ENCODE measurements at places on chromosomes 3 and 15.

DNA sequence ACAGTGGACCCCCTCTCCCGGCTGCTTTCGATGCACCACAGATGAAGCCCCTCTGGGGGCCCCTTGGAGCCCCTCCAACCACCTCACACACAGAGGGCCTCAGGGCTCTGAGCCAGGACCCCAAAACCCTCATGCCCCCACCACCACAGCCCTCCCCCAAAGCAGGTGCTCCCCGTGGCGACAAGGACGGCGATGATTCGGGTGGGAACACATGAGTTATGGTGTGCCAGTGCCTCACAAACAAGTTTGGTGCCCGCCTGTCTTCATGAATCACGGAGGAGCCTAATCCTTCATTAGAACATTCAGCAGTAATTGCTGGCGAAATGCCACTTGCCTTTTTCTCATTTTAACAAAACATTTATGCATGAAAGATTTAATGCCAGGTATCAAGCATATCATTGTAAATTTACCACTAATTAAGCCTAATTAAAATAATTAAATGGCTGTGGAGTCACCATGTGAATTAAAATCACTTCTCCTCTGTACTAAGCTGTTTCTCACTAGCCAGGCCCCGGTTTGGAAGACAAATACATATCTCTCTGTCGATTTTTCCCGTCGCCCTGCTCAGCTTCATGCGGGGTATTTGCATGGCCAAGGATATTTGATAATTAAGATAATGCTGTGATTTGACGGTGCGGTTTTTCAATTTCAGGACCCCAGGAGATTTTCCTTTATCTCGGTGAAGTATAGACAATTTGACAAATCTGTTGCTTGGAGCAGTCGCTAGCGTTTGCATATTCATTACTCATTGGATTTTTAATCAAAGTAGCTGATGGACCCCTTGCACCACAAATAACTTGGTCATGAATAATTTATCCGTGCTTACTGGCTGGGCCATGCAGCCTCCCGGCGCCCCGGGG, 157.0 kb downstream of the TLE3 start:
- DNase-seq, result no peak

- no peak for DNase-seq
Observed at GRCh38 chr3:189914799-189915198, 205.9 kb downstream of the P3H2 start.

DNA sequence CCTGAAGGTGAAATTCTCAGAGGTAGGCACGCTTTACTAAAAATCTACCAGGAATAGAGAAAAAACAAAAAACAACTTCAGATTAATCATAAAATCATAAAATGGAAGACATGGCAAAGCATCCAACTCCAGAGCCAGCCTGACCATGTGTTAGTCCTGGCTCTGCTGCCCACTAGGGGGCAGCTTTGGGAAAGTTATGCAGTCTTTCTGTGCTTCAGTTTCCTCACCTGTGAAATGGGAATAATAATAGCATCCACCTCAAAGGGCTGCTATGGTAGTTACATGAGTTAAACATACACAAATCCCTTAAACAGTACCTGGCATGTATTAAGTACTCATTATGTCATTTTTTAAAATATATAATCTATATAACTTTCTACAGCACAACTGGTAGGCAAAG, 52.3 kb downstream of the WNT5A start:
- no peak for DNase-seq

DNA sequence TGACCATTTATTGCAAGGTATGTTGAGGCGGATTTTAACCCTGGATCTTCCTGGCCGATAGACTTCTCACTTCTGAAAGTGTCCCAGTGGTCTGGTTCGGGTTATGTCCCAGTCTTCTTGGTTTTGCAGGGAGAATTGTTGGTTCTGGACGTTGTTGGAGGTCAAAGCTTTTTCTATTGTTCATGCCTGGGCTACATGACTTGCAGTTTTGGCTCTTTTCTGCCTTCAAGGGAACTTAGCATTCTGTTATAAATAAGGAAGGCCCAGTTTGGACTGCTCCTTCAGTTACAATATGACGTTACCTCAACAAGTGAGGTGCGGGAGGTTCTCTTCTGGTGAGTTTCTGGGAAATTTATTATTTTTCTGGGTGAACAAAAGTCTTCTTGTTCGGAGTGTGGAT, 614.3 kb downstream of the DIPK2A start:
- no peak for DNase-seq

GRCh38 chr15:52357949-52358348, 62.3 kb upstream of the MYO5C start:
- no peak for DNase-seq

Measured in nephron progenitor cell (in vitro differentiated cells).